ENCODE measurements at places on chromosomes 12 and 14.

DNA sequence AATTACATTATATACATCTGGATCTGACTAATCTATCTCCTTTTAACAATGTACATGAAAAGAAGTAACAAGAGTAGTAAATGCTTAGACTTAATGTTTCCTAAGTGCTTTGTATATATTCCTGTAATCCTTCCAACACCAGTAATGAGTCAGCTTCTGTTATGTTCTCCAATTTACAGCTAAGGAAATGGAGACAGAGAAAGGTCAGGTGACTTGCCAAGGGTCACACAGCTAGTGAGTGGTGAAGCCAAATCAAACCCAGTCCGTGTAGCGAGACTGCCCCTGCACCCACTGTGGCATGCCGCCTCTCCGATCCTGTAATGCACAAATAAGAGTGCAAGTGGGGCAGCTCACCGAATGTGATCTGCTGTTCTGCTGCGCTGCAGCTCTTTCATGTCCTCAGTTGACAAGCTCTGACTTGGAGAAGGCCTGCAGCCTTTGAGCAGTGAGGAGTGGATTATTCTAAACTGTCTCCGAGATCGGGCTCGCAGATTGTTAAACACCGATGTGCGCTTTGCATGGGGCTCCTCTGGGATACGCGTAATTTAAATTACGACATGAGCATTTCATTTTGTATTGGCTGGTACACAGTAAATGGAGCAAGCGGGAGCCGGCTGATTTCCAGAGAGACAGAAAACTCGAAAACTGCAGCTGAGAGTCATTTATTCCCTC lies 65.1 kb upstream of the KTN1 start:
- H3K4me3 ChIP-seq: no peak overlapping the region
- H3K4me1 ChIP-seq: peaks cover 16% of the 10 kb centered on the region
- DNase-seq: no peak
- H3K36me3 ChIP-seq: no peaks in the 10 kb centered on the region
- H3K27ac ChIP-seq: no peak overlapping the region

DNA sequence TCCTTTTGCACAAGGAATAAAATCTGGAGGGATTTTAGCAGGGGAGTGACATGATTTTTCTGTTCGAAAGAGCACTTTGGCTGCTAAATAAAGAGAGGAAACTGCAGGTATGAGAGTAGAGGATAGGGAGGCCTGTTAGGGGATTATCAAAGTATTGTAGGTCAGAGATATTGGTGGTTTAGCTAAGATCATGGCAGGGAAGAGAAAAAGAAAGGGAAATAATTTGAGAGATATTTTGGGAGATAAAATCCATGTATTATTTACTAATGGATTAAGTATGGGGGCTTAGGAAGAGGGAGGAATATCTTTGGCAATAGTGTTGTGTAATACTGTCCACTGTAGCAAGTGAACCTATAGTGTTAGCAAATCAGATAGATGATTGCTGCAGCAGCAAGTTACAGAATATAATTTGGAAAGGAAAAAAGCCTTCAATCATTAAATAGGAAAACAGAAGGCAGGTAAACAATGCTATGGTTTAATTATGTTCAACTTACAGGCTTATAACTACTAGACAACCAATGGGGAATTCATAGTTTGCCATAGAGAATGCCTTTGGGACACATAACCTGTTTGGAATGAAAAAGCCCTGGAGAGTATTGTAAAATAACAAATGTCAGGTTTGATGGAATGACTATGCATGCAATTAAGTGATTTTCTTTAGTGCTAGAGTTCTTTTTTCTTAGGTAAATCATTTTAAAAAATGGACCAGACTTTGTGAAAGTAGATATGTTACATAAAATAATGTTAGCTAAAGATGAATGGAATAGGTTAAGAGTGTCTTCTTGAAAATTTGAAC lies 50.5 kb downstream of the ADIPOR2 start:
- H3K4me1 ChIP-seq: peaks cover 12% of the 10 kb centered on the region
- no peaks in the 10 kb centered on the region for H3K27me3 ChIP-seq
- H3K36me3 ChIP-seq: peaks cover 19% of the 10 kb centered on the region

GRCh38 chr14:71497645-71498086 lies 434.6 kb upstream of the RGS6 start:
- no peak overlapping the region for H3K4me3 ChIP-seq
- H3K27me3 ChIP-seq: no peaks in the 10 kb centered on the region
- H3K36me3 ChIP-seq: no peaks in the 10 kb centered on the region
- H3K27ac ChIP-seq: peak overlapping the region; percentile 9
- no peak for DNase-seq

DNA sequence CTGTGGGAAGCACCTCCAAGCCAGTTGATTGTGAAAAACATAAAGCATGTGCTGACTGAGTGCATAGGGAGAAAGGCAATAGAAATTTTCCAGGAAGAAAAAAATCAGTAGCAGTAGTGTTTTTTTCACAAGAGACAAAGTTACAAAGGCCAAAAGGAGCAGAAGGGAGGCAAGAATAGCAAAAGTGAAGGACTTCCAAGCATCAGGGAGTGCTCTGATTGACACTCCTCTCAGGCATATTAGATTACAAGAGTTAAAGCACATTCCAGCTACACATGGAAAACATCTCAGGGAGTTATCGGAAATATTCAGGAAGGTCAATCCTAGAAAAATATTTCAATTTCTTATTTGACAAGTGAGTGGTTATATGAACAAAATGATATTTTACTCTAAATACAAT lies 508.0 kb downstream of the MDGA2 start:
- no peak overlapping the region for H3K4me3 ChIP-seq
- H3K36me3 ChIP-seq: no peaks in the 10 kb centered on the region
- no peaks in the 10 kb centered on the region for H3K4me1 ChIP-seq
- no peak overlapping the region for H3K27ac ChIP-seq
- no peak for DNase-seq
